Tibial artery (tissue), 4 donors: ENCODE measurements at places on chromosomes 5 and 9.

DNA sequence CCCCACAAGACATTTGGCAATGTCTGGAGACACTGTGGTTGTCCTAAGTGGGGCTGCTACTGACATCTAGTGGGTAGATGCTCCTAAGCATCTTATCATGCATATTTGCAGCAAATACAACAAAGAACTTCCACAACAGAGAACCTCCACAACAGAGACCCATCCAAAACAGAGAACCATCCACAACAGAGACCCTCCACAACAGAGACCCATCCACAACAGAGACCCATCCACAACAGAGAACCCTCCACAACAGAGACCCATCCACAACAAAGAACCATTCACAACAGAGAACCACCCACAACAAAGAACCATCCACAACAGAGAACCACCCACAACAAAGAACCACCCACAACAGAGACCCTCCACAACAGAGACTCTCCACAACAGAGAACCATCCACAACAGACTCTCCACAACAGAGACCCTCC is 32.8 kb downstream of the ARPC5L start:
- no peak for DNase-seq

GRCh38 chr5:68729678-68730077 is 364.1 kb upstream of the SLC30A5 start:
- DNase-seq: no peak

DNA sequence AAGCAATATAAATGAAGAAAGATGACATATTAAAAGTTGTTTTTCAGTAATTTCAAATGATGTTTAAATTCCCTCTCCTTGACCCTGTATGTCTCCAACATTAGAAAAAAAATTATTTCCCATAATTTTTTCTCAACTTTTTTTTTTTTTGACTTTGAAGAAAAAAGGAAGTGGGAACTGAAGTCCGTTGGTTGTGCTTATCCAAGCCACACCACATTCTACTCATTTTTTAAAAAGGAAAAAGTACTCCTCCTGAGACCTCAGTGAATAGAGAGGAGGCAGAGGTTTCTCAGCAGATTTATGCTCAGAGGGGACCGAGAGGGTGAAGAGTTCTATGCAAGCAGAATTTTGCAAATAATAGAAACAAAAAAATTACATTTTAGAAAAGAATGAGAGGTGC is 123.3 kb downstream of the PCSK5 start:
- no peak for DNase-seq

DNA sequence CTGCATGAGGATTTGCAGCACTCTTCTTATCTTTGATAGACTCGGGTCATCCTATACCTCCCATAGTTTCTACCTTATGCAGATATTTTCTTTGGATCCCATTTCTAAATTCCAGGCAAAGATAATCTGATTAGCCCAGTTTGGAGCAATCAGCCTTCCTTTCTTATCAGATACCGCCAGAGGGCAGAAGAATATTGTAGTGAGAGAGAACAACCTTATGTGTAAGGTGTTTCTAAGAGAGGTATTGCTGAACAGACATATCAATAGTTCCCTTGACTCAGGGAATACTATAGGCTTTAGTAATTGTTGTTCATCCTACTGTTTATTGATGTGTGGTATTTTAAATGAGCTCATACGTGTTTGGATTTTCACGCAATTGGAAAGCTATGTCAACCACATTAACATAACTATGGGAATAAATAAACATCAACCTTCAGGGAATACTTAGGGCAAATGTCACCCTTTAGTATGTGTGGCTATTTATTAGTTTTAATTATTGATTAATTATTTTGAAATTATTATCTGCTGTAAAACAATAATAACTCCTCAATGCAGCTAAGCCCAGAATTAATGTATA is 1435.2 kb upstream of the CDH9 start:
- DNase-seq: no peak

DNA sequence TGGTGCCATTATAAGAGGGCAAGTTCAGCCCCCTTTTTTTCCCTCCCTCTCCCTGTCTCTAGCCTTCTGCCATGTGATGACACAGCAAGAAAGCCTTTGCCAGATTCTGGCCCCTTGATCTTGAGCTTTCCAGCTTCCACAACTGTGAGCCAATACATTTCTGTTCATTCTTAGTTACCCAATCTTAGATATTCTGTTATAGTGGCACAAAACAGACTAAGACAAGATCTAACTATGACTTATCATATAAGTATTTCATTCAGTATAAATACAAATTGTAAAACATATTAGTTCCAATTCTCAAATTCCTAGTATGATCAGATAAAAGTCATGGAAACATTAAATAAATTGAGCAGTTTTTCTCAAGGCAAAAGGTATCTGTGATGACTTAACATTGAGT is 276.3 kb downstream of the COX7C start:
- no peak for DNase-seq

- DNase-seq: no peak
Observed at GRCh38 chr9:89325733-89326132, 7.4 kb downstream of the SECISBP2 start.

GRCh38 chr5:171295801-171296200 is 13.2 kb upstream of the TLX3 start:
- no peak for DNase-seq

GRCh38 chr5:181109489-181110013 is 21.4 kb downstream of the OR2V1 start:
- no peak for DNase-seq

GRCh38 chr5:172941067-172941516 is 18.1 kb upstream of the RPL26L1 start:
- no peak for DNase-seq

GRCh38 chr5:73450137-73450536 is 1.6 kb upstream of the FOXD1 start:
- no peak for DNase-seq

- DNase-seq: no peak
Observed at GRCh38 chr5:168580227-168580508, 1.0 kb upstream of the PANK3 start.

DNA sequence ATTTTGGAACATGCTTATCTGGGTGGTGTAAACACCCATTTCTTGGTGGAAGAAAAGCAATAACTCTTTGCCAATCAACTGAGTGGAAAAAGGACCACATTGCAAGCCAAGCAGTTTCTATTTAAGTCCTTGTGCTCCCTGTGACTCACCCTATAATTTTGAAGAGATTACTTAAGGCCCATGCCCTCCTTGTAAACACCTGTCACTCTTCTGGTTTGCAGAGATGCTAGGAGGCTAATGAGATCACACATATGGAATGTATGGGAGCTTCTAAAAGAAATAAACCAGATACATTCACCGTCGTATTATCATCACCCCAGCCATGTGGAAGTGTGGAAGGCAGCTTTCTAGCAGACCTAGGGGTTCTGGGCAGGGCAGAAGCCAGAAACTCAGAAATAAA is 337.1 kb downstream of the GADD45G start:
- no peak for DNase-seq

DNA sequence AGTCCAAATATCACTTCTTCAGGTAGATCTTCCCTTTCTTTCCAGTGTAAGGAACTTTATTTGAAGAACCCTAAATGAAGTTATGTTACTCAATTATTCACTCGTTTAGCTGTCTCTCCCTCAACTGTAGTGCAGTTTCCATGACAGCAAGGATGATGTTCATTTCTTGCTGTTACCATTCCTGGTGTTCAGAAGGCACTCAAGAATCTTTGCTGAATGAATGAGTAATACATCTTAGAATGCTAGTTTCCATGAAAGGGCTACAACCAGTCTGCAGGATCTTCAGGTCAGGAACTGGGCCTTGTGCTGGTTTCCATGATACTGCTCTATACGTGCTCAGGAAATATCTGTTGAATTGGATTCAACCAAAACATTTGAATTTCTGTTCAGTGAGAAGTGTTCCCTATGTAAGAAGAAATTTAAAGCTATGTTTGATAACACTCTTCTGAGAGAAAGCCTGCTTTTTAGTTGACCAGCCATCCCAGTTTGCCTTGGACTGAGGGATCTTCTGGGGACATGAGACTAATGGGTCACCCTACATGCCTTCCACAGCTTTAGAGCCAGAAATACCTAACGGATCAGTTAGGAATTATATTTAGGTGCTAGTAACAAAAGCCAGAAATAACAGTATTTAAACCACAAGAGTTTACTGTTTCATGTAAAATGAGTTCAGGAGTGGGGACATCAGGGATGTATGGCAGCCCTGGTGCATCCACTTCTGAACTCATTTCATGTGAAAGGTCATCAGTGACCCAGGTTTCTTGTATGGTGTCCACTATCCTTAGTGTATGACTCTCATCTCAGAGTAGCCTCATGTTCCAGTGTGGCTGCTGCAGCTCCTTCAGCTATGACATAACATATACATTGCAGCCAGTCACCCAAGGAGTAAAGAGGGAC is 500.1 kb upstream of the SGCD start:
- DNase-seq: no peak

- DNase-seq: no peak
Observed at GRCh38 chr5:38018016-38018415, 178.2 kb upstream of the GDNF start.

- DNase-seq: no peak
Observed at GRCh38 chr5:104178829-104179456, 616.4 kb upstream of the NUDT12 start.

DNA sequence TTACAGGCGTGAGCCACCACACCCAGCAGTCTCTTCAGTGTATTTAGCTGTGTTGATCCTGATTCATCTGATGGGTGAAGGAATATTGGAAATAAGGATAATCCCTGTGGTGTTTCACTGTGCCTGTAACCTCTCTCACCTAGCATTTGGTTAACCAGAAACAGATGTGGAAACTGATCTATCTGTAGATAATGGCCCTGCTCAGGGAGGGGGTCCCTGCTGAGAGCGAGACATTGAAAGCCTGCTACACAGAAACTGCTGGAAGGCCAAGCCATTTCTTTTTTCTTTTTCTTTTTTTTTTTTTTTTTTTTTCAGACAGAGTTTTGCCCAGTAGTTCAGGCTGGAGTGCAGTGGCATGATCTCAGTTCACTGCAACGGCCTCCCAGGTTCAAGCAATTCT is 28.4 kb downstream of the QRFP start:
- DNase-seq: no peak

GRCh38 chr5:56829137-56829908 is 14.0 kb downstream of the MAP3K1 start:
- no peak for DNase-seq

DNA sequence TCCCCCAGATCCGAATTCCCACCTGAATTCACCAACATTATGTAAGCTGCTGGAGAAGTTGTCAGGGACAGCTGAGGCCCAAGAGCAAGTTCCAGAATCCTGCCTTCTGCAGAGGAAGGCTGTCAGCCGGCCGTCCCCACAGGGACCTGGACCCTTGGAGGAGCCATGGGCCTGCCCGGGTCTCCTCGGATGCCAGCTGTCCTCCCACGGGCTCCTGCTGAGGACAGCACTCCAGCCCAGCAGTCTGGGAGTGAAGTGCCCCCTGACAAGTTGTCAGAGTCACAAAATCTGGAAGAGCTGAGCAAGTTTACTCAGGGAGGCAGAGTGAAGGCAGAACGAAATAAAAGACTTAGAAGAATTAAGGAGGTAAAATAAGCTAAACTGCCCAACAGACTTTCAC is 192.5 kb upstream of the DAPK1 start:
- no peak for DNase-seq

GRCh38 chr5:127785098-127785927 is 82.1 kb downstream of the CCDC192 start:
- no peak for DNase-seq

DNA sequence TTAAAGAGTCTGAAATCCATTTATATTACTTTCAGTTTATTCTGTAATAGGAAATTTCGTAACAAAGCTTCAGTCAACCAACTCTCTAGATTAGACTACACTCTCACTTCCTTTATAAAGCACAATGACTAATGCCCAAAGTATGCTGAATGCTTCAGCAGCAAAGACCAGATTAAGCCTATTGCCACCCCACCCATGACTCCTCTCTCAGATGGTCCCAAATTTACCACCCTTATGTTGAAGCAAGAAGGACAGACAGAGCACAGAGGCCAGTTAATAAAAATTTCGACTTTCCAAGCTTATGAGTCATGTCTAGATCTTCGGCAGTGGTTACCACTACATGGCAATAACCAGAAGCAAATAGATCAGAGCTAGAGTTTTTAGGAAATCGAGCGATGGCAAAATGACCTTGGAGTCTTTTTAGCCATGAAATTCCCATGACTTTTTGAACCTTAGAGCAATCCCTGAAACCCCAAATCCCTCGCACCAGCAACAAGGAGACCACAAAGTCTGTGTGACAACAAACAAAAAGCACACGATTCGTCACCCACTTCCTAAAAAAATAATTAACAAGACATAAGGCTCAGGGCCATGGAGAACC is 287.8 kb upstream of the RASA1 start:
- no peak for DNase-seq

- no peak for DNase-seq
Observed at GRCh38 chr5:174191850-174192655, 146.5 kb downstream of the NSG2 start.

DNA sequence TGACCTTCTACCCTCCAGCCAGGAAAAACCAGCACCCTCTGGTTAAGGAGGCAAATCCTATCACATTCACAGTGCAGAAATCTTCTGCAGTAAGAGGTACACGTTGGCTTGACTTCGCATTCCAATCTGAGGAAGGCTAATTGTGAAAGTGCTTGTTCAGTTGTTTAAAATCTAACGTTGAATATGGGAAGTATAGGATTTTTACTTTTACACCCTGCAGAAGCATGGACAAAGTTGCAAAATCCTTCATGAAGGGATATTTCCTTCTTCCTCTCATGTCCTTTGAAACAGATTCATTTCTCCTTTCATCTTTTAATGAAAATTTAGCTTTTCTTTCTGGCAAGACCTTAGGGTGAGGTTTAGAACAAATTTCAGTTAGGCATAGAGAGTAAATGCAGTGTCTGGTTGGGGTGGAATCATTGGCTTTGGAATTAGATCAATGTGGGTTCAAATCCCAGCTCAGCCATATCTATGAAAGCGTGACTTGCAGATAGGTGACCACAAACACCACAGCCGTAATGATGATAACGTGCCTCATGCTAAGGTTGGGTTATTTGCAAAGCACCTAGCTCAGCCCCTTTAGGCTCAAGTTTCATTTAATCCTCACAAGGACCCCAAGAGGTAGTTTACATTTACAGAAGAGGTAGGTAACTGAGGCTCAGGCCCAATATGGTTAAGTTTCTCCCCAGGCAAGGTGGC is 42.2 kb upstream of the C5orf58 start:
- DNase-seq: no peak

- no peak for DNase-seq
Observed at GRCh38 chr5:112136773-112137172, 282.3 kb downstream of the EPB41L4A start.

DNA sequence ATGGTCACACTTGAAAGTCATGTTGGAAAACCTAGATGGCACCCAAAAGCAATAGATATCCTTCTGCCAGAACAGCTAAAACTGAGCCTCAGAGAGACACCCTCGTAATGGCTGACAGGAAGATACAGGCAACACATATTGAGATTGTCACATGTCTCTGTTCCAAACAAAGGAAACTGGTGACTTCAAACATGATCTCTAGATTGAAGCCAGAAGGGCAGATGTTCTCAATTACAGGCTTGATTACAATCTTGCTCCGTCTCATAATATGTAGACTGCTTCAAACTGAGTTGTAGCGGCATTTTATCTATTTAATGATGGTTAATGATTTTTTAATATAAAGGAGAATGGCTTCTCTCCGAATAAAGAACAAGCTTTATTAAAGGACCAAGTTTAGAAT is 774.3 kb downstream of the KCTD16 start:
- DNase-seq: no peak

GRCh38 chr5:91140657-91141056 is 242.5 kb downstream of the ARRDC3 start:
- no peak for DNase-seq

- DNase-seq: no peak
Observed at GRCh38 chr9:69279084-69279731, 45.8 kb upstream of the ENTREP1 start.

- no peak for DNase-seq
Observed at GRCh38 chr9:98075332-98075805, 18.8 kb downstream of the NANS start.

GRCh38 chr5:159965031-159965837 is 43.7 kb upstream of the TTC1 start:
- DNase-seq: peak; percentile 38
